ENCODE measurements at places on chromosomes 7 and 10.

- no peak for DNase-seq
These were observed 73.8 kb downstream of the ZNF277 start for GRCh38 chr7:112280267-112280666.

GRCh38 chr7:74051629-74052410 is 23.8 kb downstream of the ELN start:
- no peak for DNase-seq

GRCh38 chr7:48154792-48155413 is 16.4 kb upstream of the ABCA13 start:
- peak; percentile 68 for DNase-seq

- no peak for DNase-seq
These were observed 97.7 kb upstream of the CDK6 start for GRCh38 chr7:92934096-92934495.

DNA sequence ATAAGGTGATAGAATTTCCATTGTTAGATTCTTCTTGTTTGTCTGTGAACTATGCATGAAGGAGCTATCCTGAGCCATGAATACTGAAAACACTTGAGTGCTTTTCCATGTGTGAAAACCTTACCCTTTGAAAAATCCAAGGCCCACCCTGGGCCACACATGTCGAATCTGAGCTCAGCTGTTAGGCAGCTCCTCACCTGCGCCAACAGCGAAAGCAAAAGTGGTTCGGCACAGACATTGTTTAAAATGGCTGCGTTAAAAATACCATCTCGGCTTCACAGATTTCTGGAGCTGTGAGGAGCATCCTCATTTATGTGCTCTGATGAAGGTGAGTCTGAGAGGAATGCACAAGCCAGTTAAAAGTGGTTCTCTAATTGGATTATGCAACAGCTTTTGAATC is 137.7 kb downstream of the NEUROD6 start:
- DNase-seq = no peak

DNA sequence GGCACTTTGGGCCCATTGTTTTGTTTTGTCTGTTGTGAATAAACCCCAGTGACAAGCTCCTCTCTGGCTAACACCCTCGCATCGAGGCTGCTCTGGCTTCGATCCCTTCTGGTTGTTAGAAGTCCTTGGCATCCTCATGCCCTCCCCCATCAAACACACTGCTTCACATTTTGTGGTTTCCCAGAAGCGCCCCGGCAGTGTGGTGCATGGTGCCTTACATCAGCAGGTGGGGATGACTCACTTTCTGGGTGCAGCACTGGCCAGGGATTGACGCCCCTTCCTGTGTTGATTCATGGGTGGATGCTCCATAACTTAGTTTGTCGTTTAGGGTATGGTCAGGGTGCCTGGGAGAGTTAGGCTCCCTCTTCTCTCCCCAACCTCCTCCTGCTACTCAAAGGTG is 51.4 kb downstream of the PLPP4 start:
- no peak for DNase-seq

- DNase-seq = peak; percentile 74
These were observed 40.4 kb downstream of the PROSER2 start for GRCh38 chr10:11863353-11864109.

- DNase-seq = no peak
These were observed 256.1 kb upstream of the C7orf33 start for GRCh38 chr7:148334441-148334956.

DNA sequence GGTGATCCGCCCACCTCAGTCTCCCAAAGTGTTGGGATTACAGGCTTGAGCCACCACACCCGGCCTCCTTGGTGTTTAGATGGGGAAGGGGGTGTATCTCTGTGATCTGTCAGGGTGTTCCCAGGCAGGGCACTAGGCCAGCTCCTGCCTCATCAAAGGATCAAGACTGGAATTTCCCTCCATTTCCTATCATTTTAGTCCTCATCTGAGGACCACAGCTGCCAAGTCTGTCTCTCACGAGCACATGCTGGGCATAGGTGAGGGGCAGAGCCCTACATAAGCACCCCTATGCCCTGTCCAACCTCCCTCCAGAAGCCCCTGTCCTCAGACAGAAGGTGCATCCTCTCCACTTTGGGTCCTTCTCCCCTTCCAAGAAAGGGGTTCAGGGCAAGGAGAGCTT is 19.5 kb downstream of the TRIM56 start:
- no peak for DNase-seq

GRCh38 chr7:18901351-18901750 is 216.1 kb downstream of the TWIST1 start:
- no peak for DNase-seq

DNA sequence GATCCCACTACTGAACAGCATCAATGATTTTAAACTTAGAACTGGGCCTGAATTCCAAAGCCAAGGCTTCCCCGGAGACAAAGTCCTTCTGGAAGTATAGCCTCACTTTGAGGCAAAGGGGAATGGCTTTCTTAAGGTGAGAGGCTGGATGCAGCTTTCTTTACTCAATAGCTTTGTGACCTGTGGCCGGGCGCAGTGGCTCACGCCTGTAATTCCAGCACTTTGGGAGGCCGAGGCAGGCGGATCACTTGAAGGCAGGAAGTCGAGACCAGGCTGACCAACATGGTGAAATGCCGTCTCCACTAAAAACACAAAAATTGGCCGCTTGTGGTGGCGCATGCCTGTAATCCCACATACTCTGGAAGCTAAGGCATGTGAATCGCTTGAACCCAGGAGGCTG is 3.2 kb upstream of the FGFR2 start:
- no peak for DNase-seq

DNA sequence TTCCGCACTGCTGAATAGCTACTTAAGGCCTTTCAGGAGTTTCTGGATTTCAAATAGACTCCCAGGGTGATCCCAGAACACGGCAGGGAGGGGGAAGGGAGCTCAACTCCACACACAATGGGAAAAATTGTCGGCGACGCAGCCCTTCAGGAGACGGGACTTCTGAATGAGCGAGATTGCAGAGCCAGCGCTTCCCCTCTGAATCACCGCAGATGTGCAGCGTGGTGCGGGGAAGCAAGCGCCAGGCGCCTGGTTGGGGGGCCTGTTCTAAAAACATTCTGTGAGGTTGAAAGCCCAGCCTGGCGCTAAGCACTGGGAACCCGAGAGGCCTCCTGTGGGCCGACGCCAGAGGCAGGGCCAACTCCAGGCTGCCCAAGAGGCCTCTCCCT is 163.3 kb downstream of the MAD1L1 start:
- DNase-seq = no peak

DNA sequence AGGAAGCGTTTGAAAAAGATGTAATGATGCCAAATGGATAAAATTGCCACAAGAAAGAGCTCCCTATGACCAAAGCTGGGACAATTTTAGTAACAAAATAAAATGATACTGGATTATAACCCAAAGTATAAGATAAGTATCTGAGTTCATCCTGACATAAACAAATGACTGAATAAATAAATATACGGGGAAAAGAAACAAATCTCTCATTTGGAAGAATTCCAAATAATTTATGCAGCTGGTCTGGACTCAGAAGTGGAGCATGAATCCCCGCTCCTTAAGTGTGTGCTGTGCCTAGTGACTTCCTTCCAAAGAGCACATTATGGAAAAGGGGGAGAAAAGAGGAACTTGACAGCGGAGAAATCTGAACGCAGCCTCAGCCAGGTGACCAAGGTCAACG is 186.2 kb downstream of the RAMP3 start:
- DNase-seq = no peak

GRCh38 chr7:106143711-106144337 is 31.7 kb upstream of the SYPL1 start:
- no peak for DNase-seq

- DNase-seq = no peak
These were observed 5.0 kb upstream of the TBXAS1 start for GRCh38 chr7:139823959-139824521.

DNA sequence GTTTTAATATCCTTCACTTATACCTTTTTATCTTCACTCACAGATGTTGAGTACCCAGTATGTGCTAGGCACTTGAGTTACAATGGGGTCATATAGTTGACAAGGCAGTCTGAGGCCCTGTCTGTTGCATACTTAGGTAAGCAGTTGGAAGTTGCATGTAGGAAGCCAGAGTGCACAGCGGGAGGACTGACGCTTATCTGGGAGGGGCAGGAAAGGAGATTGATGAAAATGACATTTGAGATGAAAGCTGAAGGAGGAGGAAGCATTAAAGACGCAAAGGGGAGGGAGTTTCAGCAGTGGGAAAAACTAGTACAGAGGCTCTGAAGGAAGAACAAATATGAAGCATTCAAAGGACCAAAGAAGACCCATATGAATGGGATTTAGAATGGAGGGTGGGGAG is 266.2 kb downstream of the HTR7 start:
- no peak for DNase-seq

DNA sequence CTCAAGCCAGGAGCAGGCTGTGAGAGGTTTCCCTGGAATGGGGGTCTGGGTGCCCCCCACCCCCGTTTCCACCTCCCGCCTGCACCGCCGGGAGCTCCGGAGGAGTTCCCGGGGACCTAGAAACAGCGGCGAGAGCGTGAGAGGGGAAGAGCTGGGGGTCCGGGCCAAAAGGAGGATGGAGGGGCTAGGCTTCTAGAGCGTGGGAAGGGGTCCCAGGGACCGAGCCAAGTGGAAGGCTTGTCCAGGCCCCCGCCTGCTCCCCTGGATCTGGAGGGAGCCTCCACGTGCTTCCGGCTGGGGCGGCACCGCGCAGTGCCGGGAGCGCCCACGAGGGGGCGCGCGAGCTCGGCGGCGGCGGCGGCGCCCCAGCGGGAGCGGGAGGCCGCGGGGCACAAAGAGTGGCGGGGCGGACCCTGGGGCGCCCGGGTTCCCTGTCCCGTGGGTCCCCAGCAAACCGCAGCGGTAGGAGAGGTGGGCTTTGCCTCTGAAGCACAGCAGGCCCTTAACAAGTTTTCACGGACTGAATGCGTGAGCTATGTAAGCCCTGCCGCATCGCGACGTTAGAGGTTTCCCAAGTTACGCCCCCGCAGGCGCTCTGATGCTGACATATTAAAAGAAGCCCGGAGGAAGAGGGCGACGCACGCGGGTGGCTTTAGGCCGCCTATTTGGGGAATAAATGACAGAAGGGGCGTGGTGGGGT is 104.4 kb upstream of the LRRC4 start:
- DNase-seq = peak; percentile 63

- DNase-seq = no peak
These were observed 384 bp upstream of the TMEM229A start for GRCh38 chr7:124033095-124033806.

DNA sequence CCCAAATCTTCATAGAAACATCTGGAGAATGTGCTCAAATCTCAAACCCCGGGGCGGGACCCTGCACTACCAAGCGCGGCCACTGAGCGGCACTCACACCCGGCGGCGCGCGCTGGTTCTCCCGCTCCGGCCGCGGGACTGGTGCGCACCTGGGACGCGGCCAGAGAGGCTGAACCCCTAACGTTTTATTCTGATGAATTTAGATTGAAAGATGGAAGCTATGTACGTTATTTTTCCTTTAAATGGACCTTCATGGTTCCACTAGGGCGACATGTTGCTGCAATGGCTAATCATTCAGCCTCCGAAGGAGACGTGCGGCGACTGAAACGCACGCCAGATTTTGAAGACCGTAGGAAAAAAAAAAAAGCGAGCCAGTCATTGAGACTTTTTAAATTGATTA is 107.0 kb upstream of the INSIG1 start:
- DNase-seq = peak; percentile 62

DNA sequence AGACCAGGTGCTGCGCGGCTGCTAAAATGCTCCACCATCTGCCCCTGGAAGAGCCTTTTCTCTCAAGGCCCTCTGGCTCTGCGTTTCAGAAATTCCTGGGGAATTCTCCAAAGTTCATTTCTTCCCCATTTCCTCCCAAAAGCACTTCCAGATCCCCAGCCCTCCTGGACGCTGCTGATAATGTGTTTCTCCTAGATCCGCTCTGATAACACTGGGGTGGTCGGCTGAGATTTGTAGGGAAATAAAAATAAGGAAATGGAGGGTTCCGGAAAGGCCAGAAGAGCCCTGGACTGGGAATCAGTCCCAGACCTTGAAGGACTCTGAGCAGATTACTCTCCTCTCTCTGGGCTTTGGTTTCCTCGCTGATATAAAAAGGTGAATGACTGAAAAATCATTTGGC is 28.1 kb downstream of the COL13A1 start:
- DNase-seq = no peak

- DNase-seq = no peak
These were observed 25.0 kb upstream of the FZD1 start for GRCh38 chr7:91239171-91239604.

GRCh38 chr10:99562631-99563030 is 29.9 kb downstream of the NKX2-3 start:
- DNase-seq = no peak

DNA sequence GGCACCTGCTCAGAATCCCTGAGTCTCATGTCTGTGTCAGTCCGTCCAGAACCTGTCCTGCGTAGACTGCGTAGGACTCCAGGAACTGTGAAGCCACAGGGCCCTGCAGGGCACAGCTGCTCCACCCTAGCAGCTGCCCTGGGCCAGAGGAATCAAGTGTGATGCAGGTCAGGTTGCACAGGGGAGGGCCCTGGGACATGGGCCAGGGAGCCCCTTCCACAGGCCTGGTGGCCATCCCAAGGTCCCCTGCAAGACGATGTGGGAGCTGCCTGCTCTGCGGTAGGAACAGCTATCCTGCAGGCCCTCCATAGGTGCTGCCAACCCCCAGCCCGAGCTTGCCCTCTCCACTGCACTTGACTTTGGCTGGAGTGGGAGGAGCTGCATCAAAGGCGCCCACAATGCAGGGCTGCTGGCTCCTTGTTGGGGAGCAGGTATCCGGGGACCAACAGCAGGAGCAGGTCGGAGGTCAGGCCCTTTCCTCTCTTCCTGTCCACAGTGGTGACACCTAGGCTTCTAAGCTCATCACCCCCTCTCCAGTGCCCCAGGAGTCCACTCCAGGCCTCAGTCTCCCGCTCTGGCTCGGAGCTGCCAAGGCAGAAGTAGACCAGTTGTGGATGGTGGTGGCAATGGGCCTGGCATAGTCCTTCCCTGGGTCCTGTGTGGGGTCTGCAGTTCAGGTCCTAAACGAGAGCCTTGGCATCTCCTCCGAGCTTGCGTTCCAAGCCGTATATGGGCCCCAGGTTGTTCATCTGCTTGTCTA is 149.1 kb downstream of the MAPK8 start:
- DNase-seq = peak; percentile 6

DNA sequence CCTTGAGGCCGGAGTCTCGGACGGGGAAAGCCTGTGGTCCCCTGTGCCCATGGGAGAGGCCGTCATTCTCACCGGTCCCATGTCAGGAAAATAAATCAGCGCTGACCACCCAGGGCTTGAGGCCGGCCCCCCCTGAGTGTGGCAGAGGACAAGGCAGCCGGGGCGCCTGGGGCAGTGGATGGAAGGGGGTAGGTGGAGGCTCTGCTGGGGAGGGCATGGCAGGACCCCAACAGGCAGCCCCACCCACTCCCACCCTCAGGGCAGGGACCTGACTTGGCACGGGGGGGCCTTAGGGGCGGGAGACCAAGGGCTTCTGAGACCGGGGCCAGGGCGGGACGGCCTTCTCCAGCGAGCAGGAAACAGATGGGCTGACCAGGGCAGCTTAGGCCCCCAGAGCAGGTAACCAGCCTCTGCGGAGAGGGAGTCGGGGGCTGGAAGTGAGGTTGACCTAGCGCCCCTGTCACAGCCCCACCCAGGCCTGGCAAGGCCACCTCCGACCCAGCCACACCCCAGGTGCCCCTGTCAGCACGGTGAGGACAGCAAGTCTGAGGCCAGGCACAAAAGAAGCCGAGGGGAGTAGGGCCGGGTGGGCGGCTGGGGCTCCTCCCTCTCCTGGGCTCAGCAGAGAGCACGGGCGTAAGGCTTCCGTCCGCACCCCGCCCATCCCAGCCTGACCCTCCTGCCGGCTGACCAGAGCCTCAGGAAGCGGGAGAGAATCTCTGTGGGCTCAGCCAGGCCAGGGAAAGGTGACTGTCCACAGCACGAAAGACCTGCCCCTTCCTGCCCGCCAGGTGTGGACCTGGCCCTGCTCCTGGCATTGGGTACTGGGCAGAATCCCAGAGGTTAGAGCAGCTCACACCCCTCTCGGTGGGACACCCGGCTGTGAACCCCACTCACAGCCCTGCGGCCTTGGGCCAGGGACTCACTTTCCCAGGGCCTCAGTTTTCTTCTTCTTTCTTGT is 87.4 kb downstream of the FOXL3 start:
- no peak for DNase-seq

All from activated naive CD4-positive, alpha-beta T cell treated with anti-CD3 and anti-CD28 coated beads, Interleukin-2, amount 10 ng/mL, durations not matched to agents 7 days and 5 days (primary cell).